ENCODE measurements at places on chromosomes 2 and 18. TPM values are rescaled to one million over a fixed set of nuclear protein-coding genes. Genes with fewer than 3 reads are reported as not detected.

TUBA3E gene
- total RNA-seq = not detected

MC5R gene
- not detected for total RNA-seq

DNA sequence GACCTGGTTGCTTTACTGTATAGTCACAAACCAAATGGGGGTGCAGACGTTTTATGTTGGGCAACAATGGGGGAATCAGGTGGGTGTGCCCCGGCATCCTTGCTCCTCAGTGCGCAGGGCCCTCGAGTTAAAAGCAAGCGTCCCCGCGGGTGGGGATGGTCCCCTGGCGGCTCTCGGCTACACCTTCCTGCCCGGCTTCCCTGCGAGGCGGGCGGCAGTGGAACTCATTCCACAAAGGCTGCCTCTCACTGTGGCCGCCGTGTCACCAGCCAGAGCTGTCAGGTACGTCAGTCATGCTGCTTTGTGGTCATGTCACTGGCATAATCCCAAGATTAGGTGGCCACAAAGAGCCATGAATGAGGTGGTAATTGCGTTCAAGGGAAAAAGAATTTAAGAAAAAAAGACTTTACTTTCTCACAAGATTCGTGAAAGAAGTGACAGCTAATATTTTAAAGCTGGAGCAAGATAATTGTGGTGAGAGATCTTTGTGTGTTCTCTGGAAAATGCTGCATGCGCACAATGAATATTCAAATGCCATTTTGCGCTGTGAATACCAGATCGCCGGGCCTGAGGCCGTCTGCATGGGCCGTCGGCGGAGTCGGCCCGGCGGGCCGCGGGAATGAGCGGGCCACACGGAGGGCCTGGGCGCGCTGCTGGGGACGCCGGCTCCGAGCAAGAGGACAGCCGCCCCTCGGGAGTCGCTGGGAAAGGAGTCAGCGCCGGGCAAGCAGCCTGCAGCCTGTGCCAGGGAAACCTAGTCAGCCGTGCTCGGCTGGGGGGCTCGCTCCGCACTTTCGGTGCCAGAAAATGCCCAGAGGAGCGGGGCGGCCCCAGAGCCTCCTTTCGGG, 82.3 kb upstream of the LDLRAD4 start:
- DNase-seq = no peak

ZDBF2 gene
- 30.4 TPM for total RNA-seq

ALPI gene
- not detected for total RNA-seq

GRCh38 chr18:35324926-35325655, 19.1 kb downstream of the ZNF24 start:
- no peak for DNase-seq

CXCR4 gene
- total RNA-seq = 20.8 TPM

IAH1 gene
- total RNA-seq = 40.0 TPM

DNA sequence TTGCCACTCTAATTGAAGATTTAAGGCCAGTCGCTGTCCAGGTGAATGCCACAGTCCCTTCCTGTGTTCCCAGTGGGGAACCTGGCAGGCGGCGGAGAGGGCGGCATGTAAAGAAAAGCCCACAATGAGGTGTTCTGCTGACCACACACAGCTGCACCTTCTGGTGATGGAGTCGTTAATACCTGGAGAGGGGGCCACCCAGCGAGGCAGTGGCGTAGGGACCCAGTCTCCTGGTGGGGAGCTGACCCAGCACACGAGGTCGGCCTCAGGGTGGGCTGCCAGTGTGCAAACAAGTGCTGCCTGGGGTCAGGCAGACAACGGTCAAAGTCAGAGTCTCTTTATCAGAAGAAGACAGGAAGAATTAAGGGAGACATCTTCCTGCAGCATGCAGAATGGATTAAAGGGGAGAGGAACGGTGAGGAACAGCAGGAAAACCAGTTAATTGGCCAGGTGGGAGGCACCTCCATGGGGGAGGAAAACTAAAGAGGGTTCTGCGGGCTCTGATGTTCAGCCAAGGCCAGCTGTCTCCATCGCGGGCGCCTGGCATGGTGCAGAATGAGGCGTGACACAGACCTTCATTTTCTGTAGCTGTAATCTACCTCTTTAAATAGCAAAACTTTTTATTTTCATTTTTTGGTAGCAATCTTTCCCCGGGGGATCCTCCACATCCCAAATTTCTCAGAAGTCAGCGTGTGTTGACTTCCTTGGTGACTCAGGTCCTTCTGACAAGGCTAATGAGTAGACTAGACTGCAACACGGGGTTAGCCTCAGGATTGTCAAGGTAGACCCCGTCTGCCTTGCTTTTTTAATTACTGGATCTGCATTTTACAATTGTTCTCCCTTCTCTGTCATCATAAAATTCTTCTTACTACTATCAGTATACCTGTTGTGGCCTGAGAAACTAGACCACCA, 78.3 kb downstream of the SMAD7 start:
- DNase-seq = no peak

DNA sequence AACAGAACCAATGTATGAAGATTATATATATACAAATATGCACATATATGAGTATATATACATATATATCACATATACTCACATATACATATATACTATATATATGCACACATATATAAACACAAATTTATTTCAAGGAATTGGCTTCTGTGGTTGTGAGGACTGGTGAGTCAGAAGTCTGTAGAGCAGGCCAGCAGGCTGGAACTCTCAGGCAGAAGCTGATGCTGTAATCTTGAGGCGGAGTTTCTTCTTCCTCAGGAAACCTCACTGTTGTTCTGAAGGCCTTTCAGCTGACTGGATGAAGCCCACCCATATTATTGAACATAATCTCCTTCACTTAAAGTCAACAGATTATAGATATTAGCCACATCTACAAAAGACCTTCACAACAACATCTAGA, 143.9 kb upstream of the CREB1 start:
- no peak for DNase-seq

ERBB4 gene
- 3.2 TPM for total RNA-seq

GRCh38 chr18:46704189-46704588, 47.2 kb upstream of the LOXHD1 start:
- DNase-seq = no peak

GTF2A1L gene
- total RNA-seq = 24.5 TPM

DNA sequence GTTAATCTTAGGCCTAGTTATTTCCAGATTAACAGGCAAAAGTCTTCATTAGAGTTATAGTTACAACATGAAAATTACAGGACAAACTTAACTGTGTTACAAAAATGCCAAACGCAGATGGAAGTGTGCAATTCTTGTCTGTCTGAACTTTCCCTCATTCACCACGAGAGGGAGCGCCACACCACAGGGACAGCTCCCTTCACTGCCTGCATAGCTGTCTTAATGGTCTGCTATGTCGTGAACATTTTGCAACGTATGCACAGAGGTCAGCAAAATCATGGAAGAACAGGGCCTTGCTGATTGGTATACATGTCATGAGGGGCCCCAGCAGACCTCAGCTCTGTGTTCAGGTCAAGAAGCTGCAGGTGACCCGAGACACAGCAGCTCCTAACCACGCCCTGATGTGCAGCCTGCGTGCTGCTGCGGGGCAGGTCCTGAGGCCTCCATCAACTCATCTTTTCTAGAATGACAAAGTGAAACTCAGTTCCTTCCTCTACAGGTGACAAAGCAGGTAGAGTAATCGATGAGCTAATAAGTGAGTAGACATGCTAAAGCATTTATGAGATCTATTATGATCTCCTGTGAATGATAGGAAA, 78.8 kb upstream of the ATP8B1 start:
- DNase-seq = peak; percentile 72

SNTG2 gene
- total RNA-seq = 0.69 TPM

DNA sequence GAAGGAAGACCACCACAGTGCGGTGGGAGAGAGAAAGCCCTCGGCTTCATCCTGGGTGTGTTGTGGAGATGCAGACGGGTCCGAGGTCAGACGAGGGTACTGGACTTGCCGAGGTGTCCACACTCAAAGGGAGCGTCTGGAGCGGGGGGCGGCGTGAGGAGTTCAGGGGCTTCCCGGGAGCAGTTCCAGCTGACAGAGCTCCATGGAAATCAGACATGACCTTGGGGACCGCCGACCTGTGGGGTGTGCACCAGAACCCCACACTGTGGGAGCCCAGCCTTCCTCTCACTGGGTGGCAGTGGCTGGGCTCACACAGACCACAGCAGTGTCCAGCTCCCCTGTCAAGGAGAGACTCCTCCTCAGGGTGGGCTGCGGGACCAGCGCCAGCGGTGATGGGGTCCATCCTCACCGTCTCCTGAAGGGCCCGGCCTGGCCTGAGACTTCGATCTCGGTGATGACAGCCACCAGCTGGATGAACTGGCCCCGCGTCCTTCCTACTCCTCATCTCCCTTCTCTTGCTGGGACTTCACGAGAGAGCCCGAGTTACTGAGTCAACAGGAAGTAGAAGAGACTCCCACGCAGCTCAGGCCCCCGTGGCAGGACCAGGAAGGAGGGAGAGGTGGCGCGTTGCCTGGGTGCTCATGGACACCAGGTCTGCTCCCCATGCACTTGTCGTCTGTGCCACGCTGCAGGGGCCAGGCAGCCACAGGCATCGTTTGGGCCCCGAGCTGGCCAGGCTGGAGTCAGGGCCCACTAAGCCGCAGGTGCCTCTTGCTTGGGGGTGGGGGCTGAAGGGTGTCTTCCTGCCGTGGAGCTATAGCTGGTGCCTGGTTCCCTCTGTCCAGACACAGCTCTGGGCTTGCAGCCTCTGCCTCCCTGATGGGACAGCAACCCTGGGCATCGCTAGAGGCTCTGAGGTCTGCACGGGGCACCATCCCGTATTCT, 101.9 kb upstream of the CTDP1 start:
- DNase-seq = no peak

NTSR2 gene
- total RNA-seq = not detected

WDR7 gene
- total RNA-seq = 70.8 TPM

DNA sequence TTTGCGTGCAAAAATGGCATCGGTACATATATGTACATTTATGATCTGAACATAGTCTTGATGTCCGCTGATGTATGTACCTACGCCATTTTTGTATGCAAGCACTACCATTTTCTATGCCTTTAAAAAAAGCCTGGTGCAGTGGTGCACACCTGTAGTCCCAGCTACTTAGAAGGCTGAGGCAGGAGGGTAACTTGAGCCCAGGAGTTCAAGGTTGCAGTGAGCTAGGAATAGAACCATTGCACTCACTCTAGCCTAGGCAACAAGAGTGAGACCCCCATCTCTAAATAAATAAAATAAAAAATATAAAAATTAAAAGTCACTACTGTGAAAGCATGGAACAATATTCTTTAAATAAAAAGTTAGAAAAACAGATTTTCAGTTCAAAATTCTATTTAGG, 16.7 kb downstream of the RAB1A start:
- DNase-seq = no peak

LAMA3 gene
- 32.3 TPM for total RNA-seq

DNA sequence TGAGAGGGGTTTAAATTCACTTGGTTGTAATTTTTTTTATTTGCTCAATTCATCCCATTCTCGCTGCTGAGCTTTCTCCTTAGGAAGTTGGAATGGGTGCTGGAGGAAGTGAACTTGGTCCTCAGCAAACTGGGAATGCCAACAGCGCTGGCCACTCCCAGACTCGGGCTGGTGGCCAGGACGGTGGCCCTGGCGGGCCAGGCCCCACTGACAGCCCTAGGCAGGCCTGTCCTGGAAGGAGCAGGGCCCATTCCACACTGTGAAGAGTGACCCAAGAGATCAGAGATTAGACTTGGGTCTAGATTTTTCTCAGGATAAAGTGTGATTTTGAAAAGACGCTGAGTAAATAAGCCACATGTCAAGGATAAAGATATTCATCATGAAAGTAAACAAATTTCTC, 132.7 kb downstream of the HDAC4 start:
- DNase-seq = no peak

ARHGAP28 gene
- 84.0 TPM for total RNA-seq

SAG gene
- total RNA-seq = not detected

DNA sequence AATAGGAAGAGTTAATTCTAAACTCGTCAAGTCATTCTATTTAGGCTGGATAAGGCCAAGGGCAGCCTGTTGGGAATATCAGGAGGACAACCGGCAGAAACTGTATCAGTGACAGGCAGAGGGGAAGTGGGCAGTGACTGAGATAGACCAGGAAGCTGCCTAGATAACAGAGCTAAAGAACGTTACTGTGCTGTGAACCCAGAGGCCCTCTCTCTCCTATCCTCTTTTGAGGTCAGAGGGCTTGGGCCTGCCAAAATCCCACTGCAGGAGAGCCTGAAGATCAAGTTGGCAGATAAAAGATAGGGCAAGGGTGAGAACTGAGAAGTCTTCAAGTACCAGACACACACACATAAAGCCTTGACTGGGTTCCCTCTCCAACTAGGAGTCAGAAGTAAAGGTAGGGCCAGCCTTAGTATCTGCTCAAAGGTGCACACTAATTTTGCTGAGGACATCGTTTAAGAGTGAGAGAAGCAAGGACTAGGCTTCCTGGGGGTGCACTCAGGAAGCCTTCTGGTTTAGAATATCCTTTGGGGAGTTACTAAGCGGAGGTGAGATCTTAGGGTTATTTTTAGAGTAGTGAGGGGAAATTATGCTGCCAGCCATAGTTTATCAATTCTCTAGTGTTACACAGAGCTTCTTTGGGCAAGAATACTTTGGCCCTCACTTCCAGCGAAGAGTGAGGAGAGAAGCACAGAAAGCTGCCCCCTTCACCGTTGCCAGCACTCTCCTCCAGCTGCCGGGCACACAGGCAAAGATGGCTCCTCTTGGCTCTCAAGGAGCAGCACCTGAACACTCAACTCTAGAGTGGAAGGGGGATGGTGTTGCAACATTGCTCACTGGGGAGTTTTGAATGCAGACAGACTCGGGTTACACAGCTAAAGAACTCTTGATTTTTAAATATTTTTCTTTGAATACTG, 9.8 kb downstream of the CAVIN2 start:
- no peak for DNase-seq

SATB2 gene
- 3.5 TPM for total RNA-seq

DNA sequence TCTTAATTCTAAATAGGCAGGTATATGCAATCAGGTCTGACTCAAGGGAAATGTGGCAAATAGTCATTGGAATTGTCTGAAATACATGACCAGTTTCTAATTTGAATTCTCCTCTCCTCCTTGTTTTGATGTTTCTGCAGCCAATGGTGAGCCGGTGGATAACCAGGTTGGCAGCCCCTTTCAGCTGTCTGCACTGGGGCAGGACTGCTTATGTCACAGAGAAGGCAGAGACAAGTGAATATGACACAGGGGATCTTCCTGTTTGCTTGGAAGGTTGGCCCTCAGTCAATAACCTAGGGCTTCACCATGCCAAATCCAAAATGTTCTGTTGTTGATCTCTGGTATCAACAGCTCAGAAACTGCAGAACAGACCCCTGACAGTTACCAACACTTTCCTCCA, 12.1 kb downstream of the MYT1L start:
- DNase-seq = no peak

SIX3 gene
- not detected for total RNA-seq

TMEM37 gene
- total RNA-seq = 1.1 TPM

GRCh38 chr18:48670751-48671560, 132.1 kb downstream of the CTIF start:
- no peak for DNase-seq

TFPI gene
- total RNA-seq = 177 TPM

GNLY gene
- total RNA-seq = not detected

GRCh38 chr18:46167971-46168370, 63.8 kb downstream of the HAUS1 start:
- no peak for DNase-seq
